ENCODE measurements at places on chromosomes 5 and 9.

- no peak for DNase-seq
These were observed 56.4 kb downstream of the S1PR3 start for GRCh38 chr9:89047667-89048066.

- DNase-seq, result no peak
These were observed 73.6 kb upstream of the ZNF622 start for GRCh38 chr5:16539169-16539666.

DNA sequence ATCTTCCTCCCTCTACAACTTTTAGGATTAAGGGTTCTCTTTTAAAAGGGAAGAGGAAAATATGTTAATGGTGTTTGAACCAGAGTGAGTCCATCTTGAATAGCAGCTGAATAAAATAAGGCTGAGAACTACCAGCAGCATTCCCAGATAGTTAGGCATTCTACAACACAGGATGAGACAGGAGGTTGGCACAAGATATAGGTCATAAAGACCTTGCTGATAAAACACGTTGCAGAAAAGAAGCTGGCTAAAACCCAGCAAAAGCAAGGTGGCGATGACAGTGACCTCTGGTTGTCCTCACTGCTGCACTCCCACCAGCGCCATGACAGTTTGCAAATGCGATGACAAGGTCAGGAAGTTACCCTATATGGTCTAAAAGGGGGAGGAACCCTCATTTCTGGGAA is 77.8 kb downstream of the PLK2 start:
- DNase-seq, result no peak

- DNase-seq, result no peak
These were observed 24.8 kb downstream of the HSPB3 start for GRCh38 chr5:54480296-54480695.

- no peak for DNase-seq
These were observed 106.0 kb downstream of the MEGF10 start for GRCh38 chr5:127396490-127397155.

GRCh38 chr9:72390907-72391306 is 25.9 kb upstream of the ZFAND5 start:
- no peak for DNase-seq

GRCh38 chr5:115947260-115947659 is 15.0 kb upstream of the LVRN start:
- DNase-seq, result no peak

DNA sequence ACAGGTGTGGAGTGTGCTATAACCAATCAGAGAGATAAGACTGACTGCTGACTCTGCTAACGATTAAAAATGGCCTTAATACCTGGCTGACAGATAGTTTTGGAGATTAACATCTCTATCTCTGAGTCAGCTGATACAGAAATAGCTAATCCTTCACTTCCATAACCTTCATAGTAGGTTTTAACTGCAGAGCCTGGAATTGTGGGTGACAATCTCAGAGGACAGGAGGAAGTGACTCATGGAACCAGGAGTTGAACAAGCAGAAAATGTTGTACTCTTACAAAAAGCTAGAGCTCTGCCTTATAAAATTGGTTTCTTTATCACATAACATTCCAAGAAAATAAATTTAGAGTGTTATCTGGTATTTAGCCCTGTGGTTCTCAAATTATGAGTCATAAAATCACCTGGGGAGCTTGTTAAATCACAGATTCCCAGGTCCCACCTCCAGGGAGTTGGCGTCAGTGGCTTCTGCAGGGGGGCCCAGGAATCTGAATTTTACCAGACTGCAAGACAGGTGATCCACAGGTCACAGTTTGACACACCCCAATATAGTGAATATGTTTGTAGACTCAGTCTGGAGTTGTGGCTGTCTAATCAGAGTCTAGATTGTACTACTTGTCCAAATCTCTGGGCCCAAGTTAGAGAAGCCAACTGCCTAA is 44.4 kb upstream of the AFAP1L1 start:
- DNase-seq, result no peak

DNA sequence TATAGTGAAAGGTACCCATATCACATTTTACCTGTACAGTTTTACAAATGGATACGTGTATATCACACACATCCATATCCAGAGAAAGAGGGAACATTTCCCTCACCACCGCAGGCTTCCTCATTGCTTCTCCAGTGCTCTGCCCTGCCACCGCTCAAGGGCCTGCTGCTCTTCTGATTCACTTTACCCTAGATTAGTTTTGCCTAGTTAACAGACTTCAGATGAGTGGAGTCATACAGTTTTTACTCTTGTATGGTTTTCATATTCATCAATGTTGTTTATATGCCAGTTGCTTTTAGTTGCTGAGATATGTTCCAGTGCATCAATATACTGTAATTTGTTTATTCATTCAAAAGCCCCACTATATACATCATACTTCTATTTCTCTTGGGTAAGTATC is 53.9 kb upstream of the POMT1 start:
- DNase-seq, result no peak

DNA sequence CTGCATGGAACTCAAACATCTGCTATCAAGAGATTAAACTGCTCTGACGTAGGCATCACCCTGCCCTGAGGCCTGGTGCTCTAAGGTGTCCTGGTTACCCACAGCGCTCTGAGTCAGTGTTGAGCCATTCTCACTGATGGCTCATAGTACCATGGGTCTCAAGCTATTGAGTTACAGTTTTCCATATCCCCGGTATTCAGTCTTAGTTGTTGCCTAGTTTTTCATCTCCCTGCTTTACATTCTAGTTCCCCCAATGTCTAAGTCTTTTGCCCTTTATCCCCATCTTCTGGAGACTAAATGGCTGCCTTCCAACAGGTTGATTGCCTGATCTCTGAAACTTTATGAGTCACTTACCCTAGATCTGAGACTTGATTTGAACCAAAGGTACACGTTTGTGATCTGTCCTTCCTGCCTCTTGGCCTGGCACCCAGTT is 161.2 kb upstream of the PTGER4 start:
- no peak for DNase-seq

All from NCI-H1417 (cell line).